ENCODE measurements at places on chromosomes 12 and 14. TPM values are rescaled to one million over a fixed set of nuclear protein-coding genes. Genes with fewer than 3 reads are reported as not detected.

DNA sequence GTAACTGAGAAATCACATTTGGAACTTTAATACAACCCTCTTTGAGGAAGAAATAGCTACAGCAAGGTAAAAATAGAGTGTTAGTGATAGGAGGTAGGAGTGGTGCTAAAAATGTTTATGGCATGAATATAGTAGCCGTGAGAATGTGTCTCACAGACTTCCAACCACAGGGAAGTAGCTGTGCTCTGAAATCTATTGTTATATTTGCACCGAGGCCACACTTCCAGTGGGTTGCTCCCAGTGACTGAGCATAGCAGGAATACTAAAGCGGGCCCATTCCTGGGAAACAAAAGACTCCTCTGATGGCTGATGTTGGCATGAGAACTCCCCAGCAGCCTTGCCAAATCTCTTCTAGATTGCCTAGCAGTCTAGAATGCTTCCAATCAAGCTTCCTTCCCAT lies 174.1 kb upstream of the PLXNC1 start:
- no peak for DNase-seq

- no peak for DNase-seq
Measured at GRCh38 chr14:81480741-81481140, 52.9 kb downstream of the SEL1L start.

DLK1 gene
- total RNA-seq, result 149 TPM

SYCP3 gene
- not detected for total RNA-seq

- DNase-seq, result no peak
Measured at GRCh38 chr14:102052522-102052921, 34.3 kb downstream of the HSP90AA1 start.

VWF gene
- 0.70 TPM for total RNA-seq

DNA sequence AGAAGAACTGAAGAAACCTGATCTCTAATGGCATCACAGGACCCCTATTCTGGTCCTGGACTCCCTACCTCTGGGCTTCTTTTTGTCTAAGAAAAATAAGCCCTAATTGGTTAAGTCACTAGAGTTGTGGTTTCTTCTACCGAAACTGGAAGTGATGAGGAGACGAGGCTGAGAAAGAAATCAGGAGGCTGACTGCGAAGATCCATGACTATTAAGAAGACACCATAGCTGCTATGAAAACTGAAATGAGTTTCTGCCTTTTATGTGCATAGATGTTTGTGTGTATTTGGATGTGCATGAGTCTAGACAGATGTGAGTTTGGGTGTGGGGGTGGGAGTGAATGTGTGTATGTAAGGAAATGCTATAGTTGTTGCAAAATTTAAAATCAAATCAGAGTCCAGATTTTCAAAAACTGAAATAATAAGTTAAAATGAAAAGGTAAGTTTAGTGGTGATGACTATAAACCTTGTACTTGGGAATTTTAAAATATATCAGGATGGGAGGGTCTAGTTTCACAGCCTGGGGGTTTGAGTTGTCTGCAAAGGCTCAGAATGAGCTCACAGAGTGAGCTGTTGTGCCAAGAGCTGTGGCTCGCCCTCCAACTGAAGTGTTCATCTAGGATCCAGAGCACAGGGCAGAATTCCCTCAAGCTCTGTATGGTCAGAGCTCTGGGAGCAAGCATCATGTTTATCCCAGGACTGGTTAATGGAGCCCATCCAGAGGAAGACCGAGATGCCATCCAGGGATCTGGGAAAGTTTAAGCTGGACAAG lies 94.9 kb downstream of the VCPKMT start:
- no peak for DNase-seq

DNA sequence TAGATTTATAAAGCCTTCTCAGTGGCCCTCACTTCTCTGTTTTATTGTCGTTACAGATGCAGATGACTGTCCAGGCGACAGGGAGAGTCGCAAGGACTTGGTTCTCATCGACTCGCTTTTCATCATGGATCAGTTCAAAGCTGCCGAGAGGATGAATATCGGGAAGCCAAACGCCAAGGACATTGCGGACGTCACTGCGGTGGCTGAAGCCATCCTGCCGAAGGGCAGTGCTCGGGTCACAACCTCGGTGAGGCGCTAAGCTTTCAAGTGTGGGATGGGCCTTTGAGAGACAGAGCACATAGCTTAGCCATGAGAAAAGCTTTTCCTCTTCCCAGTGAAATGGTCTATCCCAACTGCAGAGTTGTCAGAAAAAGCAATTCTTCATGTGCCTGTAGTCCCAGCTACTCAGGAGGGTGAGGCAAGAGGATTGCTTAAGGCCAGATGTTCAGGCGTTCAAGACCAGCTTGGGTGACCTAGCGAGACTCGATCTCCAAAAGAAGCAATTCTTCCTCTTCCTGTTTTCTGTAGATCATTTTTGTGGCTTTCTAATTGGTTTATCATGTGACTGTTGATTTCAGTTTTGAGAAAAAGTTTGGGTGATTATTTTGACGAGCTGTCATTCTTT lies 56.4 kb downstream of the EP400 start:
- DNase-seq, result no peak

GRCh38 chr12:65277994-65278575 lies 398 bp upstream of the MSRB3 start:
- no peak for DNase-seq

DNA sequence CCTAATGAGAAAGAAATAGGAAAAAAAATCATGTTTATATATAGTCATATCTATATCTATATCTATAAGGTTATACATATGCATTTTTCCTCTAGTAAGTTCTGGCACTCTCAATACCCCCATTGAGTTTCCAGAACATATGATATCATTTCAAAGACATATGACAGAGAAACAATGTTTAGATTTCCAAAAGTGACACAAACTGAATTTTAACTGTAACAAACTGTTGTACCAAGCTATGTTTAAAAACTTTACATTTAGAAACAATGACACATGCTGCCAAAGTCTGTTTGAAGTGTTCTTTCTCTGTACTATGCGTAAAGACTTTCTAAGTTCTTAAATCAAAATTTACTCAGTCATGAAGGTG lies 171.6 kb downstream of the PRKD1 start:
- DNase-seq, result no peak

SUOX gene
- total RNA-seq, result 34.6 TPM

YEATS4 gene
- 24.6 TPM for total RNA-seq

DNA sequence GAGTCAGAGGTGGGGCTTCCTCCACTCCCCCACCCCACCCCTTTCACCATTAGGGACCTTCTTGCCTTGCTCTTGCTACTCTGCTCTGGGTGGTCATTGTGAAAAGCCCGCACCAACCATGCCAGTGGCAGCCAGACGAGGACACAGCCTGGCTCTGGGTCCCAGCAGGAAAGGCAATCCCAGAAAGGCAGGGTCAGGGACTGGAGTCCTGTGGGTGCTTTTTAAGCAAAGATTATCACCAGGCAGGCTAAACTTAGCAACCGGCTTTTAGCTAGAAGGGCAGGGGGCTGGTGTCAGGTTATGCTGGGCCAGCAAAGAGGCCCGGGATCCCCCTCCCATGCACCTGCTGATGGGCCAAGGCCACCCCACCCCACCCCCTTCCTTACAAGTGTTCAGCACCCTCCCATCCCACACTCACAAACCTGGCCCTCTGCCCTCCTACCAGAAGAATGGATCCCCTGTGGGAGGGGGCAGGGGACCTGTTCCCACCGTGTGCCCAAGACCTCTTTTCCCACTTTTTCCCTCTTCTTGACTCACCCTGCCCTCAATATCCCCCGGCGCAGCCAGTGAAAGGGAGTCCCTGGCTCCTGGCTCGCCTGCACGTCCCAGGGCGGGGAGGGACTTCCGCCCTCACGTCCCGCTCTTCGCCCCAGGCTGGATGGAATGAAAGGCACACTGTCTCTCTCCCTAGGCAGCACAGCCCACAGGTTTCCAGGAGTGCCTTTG lies 1.2 kb upstream of the GAPDH start:
- DNase-seq, result no peak

- no peak for DNase-seq
Measured at GRCh38 chr14:30991408-30991807, 34.0 kb upstream of the AP4S1 start.

TMEM233 gene
- not detected for total RNA-seq

DNA sequence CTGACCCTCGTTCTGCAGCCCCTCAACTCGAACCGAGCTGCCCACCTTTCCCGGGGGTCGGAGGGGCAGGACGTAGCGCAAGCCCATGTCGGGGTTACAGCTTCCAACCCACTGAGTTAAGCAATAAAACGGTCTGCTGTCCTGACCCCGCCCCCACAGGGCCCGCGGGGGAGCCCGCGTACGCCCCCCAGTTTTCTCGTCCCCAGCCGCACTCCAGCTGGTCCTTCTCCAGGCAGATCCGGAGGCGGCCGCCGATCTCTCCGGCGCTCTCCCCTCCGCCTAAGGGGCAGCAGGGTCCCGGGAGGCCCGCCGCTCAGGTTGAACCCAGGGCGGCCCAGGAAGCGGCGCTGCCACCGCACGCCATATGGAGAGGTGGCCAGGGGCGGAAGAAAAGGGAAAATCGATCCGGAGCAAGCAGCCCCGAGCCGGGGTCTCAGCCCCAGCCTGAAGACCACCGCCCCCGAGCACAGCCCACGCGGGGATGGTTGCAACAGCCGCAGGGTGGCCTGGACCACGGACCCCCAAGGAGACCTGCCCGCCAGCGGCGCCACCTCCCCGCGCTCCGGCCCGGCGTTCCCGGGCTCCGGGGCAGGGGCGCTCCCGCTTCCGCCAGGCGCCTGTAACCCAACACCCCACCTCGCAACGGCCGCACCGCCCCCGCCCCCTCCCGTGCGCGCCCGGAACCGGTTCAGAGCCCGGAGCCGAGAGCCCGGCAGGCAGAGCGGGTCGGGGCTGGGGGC lies 760 bp downstream of the ACTN1 start:
- DNase-seq, result peak; percentile 80

GRCh38 chr12:32944195-32944594 lies 47.6 kb upstream of the PKP2 start:
- DNase-seq, result no peak

- DNase-seq, result no peak
Measured at GRCh38 chr14:22410497-22410896, 178.5 kb downstream of the DAD1 start.

SPATS2 gene
- 32.0 TPM for total RNA-seq
